ENCODE measurements at places on chromosomes 11 and 22. TPM values are rescaled to one million over a fixed set of nuclear protein-coding genes. Genes with fewer than 3 reads are reported as not detected.

- H3K36me3 ChIP-seq: peaks cover 5% of the 10 kb centered on the region
- H3K4me3 ChIP-seq: no peak overlapping the region
- DNase-seq: no peak
- H3K27ac ChIP-seq: no peak overlapping the region
Measured at GRCh38 chr22:23692598-23693291, 1.9 kb downstream of the RGL4 start.

DNA sequence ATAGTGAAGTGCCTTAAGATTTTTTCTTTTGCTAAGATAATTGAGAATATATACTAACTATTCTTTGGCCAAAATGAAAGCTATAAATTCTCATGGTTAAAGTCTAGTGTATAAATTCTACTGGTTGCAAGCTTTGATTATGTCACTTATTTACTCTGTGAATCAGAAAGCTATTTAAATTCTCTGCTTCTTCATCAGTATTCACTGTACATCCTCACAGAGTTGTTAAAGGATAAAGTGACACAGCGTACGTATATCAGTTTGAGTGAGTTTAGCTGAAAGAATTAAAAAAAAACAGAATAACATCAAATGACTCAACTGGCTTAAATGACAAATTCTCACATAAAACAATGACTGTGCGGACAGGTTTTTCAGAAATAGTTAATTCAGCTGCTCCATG, 453.1 kb downstream of the NELL1 start:
- no peak overlapping the region for H3K4me3 ChIP-seq
- no peak for DNase-seq
- no peaks in the 10 kb centered on the region for H3K36me3 ChIP-seq
- no peaks in the 10 kb centered on the region for H3K27me3 ChIP-seq

- H3K27ac ChIP-seq: no peak within 1 kb of the TSS
- no peaks in the 10 kb centered on the region for H3K36me3 ChIP-seq
- H3K4me3 ChIP-seq: no peak within 1 kb of the TSS
- H3K27me3 ChIP-seq: peaks cover 23% of the 10 kb centered on the region
- no peak for DNase-seq
- H3K4me1 ChIP-seq: no peaks in the 10 kb centered on the region
Measured at GRCh38 chr11:22337596-22338485, at the start of gene SLC17A6. TSS of gene SLC17A6 (plus strand) at chr11:22338381. CDS start at chr11:22338534, 153 bp downstream.

DNA sequence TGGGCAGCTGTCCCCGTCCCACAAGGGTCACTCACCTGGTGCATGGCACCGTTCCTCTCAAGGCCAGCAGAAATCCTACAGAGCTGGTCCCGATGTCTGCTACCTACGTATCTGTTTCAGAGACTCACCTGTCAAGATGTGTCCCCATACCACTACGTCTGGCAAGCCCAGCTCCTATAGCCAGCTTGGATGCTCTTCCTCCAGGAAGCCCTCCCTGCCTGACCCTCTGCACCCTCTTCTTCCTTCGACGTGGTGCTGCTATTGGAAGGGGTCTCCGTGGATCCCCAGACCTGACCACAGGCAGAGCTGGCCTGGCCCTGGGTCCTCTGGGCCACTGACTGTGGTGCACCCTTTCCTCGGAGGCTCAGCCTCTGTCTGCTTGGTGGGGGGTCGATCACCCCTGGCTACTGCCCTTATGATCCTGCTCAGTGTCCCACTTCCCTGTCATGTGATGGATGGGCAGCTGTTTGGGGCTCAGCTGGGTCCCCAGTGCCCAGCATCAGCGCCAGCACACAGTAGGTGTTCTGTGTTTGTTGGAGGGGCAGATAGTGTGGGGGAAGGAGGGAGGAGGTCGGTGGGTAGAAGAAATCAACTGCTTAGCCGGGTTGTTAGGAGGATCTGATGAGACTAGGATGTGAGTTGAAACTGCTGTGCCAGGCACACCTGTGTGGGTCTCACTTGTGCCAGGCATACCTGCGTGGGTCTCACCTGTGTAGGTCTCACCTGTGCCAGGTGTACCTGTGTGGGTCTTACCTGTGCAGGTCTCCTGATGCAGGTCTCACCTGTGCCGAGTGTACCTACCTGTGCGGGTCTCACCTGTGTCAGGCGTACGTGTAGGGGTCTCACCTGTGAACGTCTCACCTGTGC, 21.7 kb upstream of the ARHGAP8 start:
- no peaks in the 10 kb centered on the region for H3K4me1 ChIP-seq
- H3K4me3 ChIP-seq: no peak overlapping the region
- H3K27ac ChIP-seq: no peak overlapping the region
- no peak for DNase-seq

Gene BCO2
- 190 TPM for total RNA-seq

- no peak overlapping the region for H3K4me3 ChIP-seq
- H3K27me3 ChIP-seq: no peaks in the 10 kb centered on the region
- no peak for DNase-seq
Measured at GRCh38 chr22:28950617-28951411, 67.4 kb downstream of the ZNRF3 start.

DNA sequence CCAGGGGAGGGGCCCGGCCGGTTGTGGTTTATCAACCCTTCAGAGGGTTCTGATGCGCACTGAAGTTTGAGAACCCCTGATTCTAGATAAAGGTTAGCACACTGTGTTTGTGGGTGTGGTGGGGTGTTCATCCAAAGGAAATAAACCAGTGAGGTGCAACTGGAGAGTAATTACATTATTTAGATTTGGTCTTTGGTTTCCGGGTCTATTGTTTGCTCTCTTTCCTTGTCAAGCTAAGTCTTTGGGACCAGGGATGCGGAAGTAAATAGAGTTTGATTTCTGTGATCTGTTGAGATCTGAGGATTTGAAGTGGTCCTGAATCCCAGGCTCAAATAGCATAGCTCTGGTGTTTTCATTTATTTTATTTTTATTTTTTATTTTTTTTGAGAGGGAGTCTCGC, 50.5 kb upstream of the CLMP start:
- no peaks in the 10 kb centered on the region for H3K36me3 ChIP-seq
- H3K27ac ChIP-seq: no peak overlapping the region
- no peak for DNase-seq
- H3K4me1 ChIP-seq: peaks cover 3% of the 10 kb centered on the region
- H3K4me3 ChIP-seq: no peak overlapping the region

DNA sequence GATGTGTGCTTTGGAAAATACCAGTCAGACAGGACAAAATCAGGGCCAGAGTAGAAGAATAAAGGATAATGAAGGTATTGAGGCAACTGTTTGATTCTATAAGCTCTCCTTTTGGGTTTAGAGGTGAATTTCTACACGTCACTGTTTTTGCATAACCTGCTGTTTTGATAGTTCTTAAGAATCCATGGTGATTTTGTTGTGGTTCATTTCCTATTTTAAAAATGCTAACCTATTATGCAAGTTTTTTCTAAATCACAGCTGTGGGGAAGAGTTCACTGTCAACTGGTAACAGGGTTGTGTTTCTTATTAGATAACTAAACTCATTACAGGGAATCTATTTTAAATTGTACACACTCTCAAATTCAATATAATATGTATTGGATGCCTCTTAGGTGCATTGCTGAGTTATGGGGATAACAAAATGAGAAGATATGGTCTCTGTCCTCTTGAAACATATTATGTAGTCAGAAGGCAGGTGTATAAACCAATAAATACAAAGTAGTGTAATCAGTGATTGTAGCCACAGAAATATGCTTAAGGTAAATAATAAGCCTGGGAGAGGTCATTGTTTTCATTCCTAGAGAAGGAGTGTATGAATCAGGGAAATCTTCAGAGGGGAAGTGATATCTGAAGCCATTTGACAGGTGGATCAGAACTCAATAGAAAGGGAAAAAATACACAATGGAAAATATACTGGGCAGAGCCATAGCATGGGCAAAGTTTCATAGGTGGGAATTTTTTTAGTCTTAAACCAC, 192.5 kb downstream of the FAT3 start:
- no peak overlapping the region for H3K27ac ChIP-seq
- no peaks in the 10 kb centered on the region for H3K36me3 ChIP-seq
- no peaks in the 10 kb centered on the region for H3K4me1 ChIP-seq
- DNase-seq: no peak
- no peak overlapping the region for H3K4me3 ChIP-seq

GRCh38 chr11:77068457-77069335, 1.9 kb downstream of the CAPN5 start:
- peak overlapping the region; percentile 24 for H3K4me3 ChIP-seq
- H3K27me3 ChIP-seq: no peaks in the 10 kb centered on the region
- no peaks in the 10 kb centered on the region for H3K36me3 ChIP-seq
- peaks cover 13% of the 10 kb centered on the region for H3K4me1 ChIP-seq

Gene P4HA3
- total RNA-seq: 0.23 TPM

All from liver (tissue), 10 donors.